ENCODE measurements at places on chromosomes 11 and 22.

DNA sequence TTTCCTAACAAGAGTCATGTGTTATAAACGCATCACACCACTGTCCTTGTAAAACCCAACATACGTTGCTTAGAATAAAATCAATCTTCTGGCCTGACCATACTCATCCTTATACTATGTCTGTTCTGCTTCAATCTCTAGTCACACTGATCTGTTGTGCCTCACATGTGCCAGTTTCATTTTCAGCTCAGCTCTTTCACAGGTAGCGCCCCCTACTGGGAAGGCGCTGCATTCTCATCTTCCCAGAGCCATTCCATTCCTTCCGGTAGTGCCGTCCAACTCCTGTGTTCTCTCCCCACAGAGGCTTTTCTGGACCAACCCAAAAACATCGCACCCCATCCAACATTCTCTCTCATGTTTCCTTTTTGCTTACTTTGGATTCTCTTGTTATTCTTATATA, 22.2 kb downstream of the CASP5 start:
- no peak for DNase-seq

DNA sequence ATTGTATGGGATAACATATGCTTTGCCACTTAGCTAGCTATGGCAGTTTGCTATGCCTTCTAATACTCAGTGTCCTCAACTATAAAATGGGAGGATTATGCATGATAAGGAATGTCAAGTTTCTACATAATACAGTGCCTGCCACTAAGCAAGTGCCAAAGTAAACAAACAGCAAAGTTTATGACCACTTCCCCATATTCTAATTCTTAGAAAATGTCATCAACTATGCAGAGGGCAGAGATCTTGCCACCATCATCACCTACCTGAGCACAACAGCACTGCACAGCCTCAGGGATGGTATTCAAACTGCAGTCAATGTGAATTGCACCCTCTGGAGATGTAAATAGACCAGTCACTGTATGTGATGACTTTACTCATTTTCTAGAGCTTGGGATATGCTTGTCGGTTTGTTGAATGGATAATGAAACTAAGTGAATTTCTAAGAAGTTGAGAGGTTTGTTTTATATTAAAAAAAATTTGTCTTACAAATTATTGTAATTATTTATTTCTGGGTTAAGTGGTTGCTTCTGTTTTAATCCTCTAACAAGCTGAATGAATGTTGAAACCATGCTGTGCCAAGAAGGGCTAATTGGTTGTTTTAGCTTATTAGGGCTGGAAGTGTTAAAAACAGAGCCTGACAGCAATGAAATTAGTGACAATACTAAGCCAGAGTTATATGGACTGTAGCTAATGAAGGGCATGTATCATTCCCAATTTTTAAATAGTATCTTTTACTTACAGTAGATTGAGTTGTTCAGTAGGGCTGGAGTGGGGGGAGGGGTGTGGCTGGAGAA, 398.4 kb downstream of the CNTN5 start:
- no peak for DNase-seq

DNA sequence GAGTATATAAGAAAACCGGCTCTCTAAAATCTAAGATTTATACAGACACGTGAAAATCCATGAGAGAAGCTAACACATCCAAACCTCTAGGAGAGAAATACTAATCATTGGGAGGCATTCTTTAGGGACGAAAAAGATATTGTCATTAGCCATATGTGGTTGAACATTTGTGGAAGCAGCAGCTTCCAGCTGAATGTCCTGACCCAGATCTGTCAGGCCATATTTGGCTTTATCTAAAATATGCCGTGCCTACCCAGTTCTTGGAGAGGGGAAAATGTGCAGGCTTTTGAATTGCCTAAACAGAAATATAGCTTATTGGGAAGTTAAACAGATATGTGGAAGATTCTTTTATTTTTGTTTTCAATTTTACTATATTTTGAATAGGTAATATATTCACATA, 6.4 kb downstream of the CCDC89 start:
- no peak for DNase-seq

DNA sequence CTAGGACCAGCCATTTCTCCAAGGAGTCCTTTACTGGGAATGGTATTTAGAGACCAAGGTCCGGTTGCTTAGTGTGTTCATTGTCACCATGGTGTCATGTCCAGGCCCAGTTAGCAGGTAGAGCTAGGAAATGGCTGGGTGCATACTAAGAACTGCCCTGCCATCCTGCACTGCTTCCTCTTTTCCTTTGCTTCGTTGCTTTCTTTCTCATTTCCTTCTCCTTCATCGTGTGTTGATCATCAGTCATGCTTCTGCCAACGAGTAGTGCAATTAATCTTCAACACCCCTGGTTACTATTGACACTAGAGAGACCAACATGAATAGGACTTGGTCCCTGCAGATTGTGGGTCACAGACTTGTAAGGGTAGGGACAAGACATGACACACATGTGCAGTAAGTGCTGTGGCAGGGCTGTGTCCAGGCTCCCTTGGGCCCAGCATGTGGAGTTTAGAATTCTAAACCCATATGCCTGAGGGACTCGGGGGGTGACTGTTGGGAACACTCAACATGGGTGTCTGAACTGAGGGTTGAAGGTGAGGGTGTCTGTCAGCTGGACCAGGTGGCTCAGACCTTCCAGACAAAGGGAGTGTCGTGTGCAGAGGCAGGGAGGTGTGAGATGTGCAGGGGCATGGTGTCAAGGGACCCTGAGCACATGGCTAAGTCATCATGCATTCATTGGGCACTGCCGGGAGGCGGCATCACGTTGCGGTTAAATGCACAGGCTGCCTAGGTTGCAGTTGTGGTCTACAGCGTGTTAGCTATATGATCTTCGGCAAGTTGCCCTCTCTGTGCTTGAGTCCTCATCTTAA, 42.6 kb downstream of the ST14 start:
- no peak for DNase-seq

DNA sequence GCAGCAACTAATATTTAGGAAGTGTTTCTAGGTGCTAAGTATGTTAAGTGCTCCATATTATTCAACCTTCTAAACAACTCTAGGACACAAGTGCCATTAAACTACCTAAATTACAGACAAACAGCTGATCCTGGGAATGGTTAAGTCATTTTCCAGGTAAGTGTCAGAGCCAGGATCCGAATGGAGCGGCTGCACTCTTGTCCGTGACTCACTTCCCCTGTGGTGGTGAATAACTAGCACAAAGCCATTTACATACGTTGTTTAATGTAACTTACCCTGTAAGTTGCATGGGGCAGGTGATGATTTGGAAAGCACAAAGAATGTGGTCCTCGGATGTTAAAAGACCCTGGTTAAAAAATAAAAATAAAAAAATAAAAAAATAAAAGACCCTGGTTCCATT, 8.8 kb upstream of the PRG2 start:
- DNase-seq: no peak

DNA sequence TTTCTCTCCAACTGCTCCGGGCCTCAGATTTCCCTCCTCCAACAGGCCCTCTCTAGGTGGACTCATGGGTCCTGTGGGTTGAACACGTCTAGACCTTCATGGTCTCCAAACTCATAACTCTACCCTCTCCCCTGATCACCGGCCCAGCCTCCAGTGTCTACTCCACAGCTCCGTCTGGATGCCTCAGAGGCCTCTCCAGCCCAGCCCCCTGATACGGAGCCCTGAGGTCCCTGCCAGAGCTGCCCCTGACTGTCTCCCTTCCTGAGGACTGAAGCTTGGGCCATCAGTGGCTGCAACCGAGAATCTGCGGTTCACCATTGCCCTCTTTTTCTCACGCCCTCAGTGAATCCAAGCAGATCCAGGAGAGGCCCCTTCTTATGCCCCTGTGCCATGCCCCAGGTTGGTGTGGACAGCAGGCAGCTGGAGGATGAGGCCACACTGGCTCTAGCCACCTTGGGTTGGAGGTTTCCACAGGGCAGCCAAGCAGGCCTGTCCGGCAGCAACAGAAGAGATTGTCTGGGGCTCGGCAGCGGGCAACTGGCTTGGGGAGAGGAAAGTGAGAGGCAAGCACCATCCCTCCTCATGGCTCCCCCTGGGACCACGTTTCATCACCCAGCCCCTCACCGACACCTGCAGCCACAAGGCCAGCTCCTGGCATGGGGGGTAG, 104.6 kb upstream of the FGF3 start:
- no peak for DNase-seq

DNA sequence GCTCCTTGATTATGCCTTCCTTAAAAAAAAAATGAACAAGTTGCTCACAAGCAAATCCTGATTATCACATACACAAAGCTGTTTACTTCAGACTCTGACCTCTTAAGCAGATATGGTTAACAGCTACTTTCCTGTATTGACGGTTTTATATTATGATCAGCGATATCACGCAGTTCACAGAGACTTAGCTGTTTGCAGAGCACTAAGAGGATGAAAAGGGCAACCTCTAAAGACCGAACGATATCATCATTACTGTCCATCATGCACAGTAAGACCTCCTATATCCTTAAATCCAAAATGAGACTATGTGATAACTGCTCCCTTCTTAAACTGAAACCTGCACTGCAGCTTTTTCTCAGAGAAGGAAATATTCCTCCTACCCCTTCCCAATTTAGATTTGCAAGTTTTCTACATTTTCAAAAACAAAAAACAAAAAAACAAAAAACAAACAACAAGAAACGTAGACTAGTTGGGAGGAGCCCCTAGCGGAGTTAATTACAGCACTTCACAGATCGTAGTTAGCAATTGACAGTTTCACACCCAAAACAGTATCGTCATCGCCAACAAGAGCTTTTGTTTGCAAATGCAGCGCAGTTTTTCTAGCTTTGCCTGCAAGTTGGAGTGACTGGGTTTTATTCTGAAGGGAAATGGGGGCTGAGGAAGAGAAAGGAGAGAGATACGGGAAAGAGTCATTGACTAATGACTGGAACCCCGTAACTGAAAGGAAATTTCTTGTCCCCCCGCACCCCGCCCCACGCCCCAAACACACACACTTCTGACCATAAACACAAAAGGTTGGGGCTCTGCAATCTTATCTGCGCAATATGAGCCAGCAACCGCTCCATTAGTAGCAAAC, 1.2 kb downstream of the DDX6 start:
- no peak for DNase-seq

GRCh38 chr11:44226490-44226889, 83.4 kb downstream of the ALX4 start:
- DNase-seq: no peak

DNA sequence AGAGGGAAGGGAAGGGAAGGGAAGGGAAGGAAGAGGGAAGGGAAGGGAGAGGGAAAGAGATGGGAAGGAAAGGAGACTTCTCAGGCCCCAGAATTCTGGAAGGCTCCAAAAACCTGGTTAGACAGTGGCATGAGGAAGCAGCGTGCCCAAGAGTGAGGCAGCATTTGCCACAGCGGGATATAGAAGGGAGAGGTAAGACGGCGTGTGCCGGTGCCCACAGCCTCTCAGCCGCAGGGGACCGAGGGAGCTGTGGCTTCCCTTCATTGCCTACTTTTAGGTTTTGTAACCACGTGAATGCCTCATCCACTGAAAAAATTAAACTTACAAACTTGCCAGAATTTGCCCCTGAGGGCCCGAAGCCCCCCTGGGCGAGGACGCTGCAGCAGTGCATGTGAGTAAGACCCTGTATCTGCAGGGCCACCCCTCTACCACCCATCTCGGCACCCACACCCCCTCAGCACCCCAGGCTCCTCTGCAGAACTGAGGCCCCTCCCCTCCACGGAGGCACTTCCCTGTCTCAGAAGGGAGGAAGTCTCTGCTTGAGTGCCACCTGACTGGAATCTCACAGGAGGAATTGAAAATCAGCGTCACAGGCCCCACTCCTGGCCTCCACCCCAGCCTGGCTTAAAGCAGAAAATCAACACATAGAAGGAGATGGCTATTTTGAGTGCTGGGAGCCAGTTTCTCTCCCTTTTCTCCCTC, 58.1 kb downstream of the LINC01488 start:
- peak; percentile 64 for DNase-seq

- DNase-seq: no peak
Observed at GRCh38 chr11:2742201-2742600, 42.4 kb upstream of the KCNQ1OT1 start.

DNA sequence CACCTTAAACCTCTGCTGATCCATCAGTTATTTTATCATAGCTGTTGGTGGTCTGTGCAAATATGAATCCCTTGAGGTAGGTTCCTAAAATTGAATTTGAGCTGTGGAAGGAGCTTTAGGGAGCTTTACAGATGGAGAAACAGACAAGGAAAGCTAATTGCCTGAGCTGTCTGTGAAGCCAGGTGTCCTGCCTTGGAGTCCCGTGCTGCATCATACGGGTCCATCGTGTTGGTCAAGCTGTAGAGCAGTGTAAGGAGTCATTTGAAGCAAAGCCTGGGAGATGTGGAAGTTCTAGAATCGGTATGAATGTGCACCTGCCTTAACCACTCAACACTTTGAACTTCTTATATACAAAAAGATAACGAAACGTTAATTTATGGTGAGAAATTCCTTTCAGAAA, 1.0 kb downstream of the POLA2 start:
- no peak for DNase-seq

DNA sequence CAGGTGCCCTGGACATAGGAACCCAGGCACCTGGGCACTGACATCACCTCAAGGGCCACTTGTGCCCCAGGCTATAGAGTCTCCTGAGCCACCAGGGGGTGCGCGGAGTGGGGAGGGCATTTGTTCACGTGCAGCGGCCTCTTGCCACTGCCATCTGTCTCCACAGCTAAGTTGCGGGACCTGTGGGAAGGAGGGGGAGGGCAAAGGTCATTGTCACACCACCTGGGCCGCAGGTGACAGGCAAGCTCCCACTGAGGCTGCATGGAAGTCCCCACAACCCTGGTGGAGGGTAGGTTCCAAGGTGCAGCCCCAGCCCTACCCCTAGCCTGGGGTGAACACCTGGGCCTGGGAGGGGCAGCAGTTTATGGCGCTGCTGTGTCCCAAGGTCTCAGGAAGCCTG, 79.5 kb downstream of the PIWIL3 start:
- no peak for DNase-seq

- no peak for DNase-seq
Observed at GRCh38 chr11:3970108-3970507, 114.6 kb downstream of the STIM1 start.

- DNase-seq: no peak
Observed at GRCh38 chr11:34251589-34251980, 106.2 kb downstream of the ABTB2 start.

GRCh38 chr11:130872102-130872501, 44.2 kb downstream of the SNX19 start:
- DNase-seq: no peak

DNA sequence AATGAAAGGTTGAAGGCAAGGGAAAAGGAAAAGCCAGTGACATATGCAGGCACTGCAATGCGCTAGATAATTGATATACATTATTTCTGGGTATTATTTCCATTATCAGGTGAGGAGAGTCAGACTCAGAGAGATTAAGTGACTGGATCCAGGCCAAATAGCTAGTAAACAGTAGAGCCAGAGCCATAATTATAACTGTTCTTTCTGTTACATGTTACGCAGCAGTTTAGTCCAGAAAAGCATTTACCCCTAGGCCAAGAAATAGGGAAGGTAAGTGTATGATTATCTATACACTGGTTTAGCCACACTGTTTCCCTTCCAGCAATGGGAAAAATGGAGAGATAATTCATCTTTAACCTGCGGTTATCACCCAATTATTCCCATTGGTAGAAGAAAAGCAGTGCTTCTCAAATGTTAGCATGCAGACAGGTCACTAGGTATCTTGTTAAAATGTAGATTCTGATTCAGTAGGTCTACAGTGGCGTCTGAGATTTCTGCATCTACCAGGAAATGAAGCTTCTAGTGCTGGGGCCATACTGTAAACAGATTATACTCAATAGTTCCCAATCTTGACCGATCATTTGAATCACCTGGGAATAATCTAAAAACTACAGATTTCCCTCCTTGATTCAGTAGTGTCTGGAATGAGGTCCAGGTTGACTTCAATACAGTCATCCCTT, 69.4 kb downstream of the RBFOX2 start:
- no peak for DNase-seq

GRCh38 chr11:114259124-114259526, 37.1 kb upstream of the NNMT start:
- DNase-seq: no peak

Data from ascending aorta (tissue), 2 donors.